ENCODE measurements at places on chromosomes 1 and 21.

GRCh38 chr1:118122234-118123004 is 62.6 kb downstream of the SPAG17 start:
- no peak for DNase-seq

DNA sequence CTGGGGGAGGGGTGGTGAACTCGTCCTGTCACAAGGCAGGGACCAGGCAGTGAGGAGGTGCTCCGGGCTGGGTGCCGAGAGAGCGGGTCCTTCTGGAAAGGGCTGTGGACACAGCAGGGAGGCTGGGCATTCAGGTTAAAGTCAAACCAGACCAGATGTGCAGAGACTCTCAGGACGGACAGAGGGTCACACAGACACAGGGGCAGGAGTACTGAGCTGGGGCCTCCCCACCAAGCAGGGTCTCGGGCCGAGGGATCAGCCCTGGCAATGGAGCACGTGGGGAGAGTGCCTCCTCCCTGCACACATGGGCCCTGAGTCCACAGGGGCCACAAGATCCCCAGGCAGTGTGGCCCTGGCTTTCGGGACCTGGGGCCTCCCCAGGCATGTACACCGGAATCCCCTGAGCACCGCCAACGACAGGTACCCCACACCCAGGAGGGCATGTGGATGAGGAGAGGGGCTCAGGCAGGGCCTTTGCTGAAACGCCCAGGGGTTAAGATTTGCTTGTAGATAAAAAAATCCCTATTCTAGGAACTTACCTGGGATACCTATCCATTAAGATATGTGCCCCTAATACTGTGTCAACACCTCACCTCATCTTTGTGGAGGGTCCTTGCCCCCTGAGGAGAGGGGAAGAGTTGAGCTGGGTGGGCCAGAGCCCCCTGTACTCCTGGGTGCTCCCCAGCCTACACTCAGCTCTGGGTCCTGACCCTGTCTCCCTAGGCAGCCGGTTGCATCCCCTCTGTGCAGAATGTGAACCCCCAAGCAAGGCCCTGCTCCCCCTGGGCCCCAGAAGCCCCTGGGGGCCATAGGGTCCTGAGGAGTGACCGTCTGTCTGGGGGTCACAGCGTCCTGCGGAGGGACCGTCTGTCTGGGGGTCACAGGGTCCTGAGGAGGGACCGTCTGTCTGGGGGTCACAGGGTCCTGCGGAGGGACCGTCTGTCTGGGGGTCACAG is 46.9 kb upstream of the ADARB1 start:
- no peak for DNase-seq

DNA sequence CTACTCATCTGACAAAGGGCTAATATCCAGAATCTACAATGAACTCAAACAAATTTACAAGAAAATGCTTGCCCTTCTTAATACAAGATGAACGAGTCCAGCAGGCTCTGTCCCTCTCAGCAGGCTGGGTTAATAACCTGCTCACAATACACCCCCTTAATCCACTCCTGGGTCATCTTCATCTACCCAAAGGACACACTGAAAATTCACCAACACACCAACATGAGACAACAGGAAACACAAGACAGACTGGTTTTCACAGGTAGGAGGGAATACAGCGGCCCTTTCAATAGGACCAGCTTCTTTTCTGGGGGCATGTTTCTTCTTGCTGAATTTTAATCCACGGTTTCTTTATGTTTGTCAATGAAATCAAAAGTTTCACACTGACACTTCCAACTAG is 44.6 kb downstream of the SUSD4 start:
- no peak for DNase-seq

- DNase-seq = no peak
Measured at GRCh38 chr1:231139659-231140654, 21.9 kb upstream of the TRIM67 start.

GRCh38 chr21:44741921-44742320 is 30.5 kb upstream of the TSPEAR start:
- no peak for DNase-seq

- DNase-seq = no peak
Measured at GRCh38 chr1:58981392-58981791, 197.5 kb upstream of the JUN start.

DNA sequence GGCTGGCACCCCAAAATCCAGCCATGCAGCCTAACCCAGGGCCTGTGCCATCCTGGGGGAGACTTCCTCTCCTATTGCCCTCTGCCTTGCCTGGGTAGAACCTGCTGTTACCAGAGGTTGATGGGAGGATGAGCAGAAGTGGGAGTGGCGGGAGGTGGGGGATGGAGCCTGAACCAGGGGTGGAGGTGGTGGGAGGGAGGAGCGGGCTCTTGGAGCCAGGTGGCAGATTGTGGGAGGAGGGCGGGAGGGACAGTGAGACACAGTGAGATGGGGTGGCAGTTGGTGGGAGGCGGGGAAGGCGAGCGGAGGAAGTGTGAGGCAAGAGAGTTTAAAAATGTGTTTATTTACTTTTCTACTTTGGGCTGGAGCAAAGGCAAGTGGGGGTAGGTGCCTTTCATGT is 87.3 kb downstream of the KCNJ6 start:
- no peak for DNase-seq

DNA sequence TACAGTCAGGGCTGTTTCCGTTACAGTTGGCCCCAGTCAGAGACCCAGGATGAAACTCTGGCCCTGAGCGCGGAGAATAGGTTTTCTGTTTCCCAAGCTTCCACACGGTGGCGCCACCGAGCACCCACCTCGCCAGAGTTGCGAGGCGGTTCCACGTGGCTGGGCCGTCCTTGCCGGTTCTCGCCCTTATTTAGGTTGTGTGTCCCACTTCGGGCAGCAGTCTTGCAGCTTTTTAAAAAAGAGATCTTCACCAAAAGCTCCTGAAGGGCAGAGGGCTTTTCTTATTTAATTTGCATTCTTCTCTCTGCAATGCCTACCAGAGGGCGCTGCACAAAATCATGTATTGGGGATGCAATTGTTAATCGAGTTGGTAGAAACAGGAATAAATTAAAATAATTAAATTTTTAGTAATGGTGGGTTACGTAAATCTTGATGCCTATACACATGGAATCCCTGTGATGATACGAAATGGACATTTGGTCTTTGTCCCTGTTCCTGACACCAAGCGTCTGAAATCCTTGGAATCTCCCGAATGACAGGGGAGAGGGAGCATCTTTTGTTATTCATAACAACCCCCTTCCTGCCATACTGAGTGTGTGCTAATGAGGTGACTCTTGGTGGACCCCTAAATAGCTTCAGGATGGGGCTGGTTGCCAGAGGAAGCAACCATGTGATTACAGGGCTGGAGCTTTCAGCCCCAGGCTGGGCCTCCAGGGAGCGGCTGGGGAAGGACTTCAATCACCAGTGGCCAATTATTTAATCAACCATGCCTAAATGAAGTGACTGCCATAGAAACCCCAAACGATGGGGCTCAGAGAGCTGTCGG is 5.6 kb upstream of the S100A7 start:
- no peak for DNase-seq

DNA sequence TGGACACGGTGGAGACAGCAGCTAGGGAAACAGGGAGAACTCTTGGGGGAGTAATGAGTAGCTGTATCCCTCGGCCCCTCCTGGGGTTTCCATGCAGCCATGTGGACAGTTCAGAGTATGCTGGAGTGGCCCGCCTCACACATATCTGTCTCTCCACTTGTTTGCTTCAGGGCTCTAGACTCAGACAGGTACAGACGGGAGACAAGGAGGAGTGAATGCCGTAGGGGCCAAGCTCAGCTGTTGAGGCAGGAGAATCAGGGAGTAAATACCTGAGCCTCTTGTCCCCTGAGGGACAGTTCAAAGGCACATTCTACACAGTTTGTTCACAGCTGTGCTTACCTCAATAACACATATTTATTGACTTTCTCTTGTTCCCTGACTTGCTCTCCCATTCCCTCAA is 7.7 kb upstream of the PTGFRN start:
- DNase-seq = no peak

- DNase-seq = no peak
Measured at GRCh38 chr1:75542818-75543570, 67.9 kb downstream of the SLC44A5 start.

DNA sequence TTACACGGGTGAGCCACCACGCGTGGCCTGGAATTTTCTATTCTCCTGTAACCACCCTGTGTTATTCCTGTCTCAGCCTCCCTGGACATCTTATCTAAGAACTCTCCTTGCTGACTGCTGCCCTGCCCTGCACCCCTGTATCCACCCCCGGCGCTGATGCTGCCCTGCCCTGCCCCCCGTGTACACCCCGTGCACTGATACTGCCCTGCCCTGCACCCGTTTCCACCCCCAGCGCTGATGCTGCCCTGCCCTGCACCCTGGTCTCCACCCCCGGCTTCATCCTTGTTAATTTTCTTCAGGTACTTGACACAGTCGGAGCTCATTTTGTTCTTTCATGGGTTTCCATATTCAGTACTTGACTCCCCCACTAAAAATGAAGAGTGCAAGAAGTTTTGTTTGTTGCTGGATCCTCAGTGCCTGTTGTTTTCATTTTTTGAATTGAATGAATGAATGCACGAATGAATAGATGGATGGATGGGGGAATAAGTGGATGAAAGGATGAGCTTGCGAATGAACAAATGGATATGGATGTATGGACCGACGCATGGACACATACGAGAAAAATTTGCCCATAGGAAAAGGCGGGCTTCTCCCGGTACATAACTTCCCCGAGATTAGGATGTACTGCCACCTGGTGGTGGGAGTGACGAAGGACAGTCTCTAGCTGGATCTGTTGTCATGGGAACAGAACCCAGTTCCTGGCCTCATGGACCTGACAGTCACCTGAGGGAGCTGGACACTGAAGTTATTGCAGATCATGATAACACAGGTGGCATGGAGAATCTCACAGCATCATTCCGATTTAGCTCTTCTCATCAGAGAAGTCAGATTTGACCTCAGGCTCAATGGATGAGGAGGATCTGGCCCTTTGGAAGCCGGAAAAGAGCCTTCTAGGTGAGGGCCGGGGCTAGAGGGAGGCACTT is 14.9 kb downstream of the AADACL4 start:
- peak; percentile 48 for DNase-seq

DNA sequence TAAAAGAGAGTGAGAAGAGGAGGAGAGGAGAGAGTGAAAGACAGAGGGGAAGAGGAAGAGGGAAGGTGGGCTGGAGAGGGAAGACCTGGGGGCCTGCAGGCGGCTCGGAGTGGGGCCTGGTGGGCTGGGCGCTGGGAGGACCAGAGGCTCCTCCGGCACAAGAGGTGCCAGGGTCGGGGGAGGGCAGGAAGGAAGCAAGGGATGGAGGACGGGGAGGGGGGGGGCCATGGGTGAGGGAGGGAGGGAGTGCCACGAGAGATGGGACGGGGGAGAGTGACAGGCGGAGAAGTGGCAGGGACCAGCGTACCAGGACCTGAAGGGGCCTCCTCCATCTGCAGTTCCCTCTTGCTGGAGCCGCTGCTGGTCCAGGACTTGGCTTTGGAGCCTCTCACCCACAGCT is 87.7 kb downstream of the CASZ1 start:
- no peak for DNase-seq

GRCh38 chr1:218531936-218532335 is 186.8 kb downstream of the TGFB2 start:
- DNase-seq = no peak

- no peak for DNase-seq
Measured at GRCh38 chr1:233342086-233342485, 14.6 kb downstream of the MAP3K21 start.

GRCh38 chr21:44943686-44944550 is 4.1 kb downstream of the SLX9 start:
- DNase-seq = no peak
